ENCODE measurements at places on chromosomes 4 and X.

DNA sequence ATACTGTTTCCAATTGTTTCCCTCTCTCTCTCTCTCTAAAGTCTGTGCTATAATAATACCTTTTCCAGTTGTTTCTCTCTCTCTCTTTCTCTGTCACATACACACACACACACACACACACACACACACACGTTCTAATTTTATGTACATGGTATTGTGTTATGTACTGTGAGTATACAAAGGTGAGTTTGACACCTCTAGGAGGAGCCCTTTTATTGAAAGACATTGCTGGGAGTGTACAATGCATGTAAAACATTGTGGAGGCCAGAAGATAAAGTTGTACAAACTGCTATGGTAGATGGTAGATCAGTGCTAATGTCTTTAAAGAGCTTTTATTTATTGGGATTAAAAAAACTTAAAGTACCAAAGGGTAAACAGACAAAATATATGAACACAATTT, 53.6 kb downstream of the BLTP1 start:
- DNase-seq, result no peak

- no peak for DNase-seq
Observed at GRCh38 chr4:22385611-22386011, 130.3 kb downstream of the ADGRA3 start.

GRCh38 chr4:130393231-130393630, 1297.3 kb downstream of the C4orf33 start:
- no peak for DNase-seq

DNA sequence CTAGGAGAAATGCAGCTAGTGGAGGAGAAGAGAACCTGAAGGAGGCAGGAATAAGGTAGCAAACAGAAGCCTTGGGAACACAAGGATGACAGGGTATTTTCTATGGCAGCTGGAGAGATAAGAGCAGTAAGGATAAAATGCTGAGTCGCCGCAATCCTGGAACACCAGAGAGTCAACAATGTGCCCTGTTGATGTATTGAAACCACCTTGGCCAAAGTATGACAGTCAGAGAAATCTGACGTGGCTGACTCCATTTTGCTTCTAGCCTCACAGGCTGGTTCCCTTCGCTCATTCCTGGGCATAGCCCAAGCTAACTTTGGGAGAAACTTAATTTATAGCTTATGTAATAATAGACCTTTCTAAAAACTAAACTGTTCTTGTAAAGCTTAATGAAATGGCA, 56.6 kb upstream of the C4orf54 start:
- no peak for DNase-seq

Data from T-helper 1 cell (primary cell).